ENCODE measurements at places on chromosomes 5 and 9. TPM values are rescaled to one million over a fixed set of nuclear protein-coding genes. Genes with fewer than 3 reads are reported as not detected.

The ASB6 gene
- 21.3 TPM for total RNA-seq

The WHRN gene
- 4.4 TPM for total RNA-seq

The CD72 gene
- 0.13 TPM for total RNA-seq

The RNF180 gene
- 0.32 TPM for total RNA-seq

The PCDHA12 gene
- total RNA-seq: 3.4 TPM

All from A549 treated with GW870086 at 1 μM for 4 hours (cell line).